DMS79 (cell line): ENCODE measurements at places on chromosomes 5 and 9.

DNA sequence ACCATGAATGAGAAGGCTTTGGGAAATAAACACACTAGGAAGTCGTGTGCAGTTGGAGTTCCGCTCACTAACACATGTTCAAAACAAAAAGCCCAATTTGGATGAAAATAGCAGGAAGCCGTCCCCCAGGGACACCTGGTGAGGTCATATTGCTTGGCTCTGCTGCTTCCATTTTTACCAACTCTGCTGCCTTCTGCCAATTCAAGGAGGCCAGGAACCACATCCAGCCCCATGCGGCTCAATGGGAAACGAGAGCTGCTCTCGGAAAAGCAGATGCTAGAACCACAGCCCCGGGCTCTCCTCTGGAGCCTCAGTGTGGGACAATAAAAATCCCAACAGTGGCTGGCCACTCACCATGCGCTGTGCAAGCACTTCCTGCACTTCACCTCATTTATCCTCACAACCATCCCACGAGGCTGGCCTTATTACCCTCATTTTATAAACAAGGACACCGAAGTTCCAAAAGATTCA, 13.4 kb downstream of the ADAM19 start:
- DNase-seq = no peak

DNA sequence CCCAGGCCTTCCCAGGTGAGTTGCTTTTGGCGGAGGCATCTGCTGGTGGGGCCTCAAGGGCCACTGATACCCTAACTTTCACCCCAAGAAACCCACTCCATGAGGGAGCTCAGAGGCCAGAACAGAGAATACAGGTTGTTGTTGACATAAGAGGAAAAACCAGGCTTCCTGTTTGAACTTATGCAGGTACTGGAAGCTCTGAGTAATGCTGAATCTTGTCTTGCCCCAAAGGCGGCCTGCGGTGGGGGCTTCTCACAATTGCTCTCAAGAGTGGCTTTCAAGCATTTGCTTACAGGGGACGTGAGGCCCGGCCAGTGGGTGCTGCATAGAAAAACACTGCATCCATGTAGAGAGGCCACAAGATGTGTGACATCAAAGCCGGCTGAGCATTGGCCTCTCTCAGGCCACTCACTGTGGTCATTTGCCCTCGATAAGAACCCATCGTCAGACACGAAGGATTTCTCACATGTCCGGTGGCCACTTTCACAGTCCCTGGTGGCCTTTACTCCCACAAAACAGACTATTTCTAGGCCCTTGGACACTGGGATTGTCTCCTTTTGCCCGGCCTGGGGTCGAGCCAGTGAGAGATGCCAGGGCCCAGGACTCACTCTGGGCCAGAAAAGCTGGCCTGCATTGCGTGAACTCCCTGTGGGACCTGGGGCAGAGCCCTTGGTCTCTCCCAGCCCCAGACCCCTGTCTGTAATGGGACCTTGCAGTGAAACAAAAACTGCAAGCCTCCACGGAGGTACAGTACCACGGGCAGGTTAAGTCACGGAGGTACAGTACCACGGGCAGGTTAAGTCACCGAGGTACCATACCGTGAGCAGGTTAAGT, 34.5 kb upstream of the TCF7 start:
- no peak for DNase-seq

DNA sequence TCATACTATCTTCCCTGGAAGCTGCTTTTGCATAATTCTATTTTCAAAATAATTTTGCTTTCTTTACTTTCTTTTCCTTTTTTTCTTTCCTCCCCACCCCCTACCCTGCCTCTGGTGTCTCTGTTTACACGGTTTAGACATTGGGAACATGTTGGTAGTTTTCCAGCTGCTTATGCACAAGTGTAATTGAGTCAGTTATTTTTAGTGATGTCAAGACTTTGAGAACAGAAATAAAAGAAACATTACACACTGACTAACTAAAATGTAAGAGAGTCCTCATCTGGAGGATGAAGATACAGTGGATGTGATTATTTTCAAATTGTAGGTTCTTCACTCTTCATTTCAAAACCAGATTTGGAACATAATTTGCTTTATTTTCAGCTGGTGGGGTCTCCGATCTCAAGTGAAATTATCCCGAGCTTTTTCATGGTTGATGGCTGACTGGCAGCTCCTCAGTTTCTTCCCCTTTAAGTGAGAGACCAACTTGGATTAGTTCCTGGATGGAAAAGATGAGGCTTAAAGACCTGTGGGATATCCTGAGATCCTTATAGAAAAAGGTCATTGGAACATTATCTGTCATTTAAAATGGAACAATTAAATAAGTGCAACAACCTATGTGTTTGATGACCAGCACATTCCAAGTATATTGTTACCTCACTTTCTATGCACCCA, 154.4 kb upstream of the ZNF462 start:
- DNase-seq = no peak

- DNase-seq = no peak
Observed at GRCh38 chr9:117395151-117395650, 19.7 kb downstream of the ASTN2 start.

DNA sequence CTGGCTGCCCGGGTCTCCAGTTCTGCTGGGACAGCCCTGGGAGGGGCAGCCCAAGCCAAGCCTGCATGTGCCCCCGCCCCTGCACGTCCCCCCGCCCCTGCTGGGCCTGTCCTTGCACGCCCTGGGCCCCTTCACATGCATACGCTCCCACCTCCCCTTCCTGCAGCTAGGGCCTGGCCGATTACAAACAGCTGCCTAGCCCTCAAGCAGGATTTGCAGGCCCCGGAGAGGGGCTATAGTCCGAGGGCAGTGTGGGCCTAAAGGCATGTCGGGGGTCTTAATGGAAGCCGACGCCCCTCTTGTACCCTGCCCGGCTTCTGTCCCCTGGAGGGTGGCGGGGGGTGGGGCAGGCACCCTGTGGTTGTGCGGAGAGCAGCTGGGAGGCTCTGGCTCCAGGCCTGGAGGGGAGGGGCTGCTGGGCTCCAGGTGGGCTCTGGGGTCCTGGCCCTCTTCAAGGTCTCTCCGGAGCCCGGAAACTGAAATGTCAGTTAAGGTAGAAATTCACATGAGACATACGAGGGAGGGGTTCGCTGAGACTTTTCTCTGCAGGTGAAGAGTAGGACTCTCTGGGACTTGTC, 16.9 kb downstream of the COL5A1 start:
- DNase-seq = no peak

DNA sequence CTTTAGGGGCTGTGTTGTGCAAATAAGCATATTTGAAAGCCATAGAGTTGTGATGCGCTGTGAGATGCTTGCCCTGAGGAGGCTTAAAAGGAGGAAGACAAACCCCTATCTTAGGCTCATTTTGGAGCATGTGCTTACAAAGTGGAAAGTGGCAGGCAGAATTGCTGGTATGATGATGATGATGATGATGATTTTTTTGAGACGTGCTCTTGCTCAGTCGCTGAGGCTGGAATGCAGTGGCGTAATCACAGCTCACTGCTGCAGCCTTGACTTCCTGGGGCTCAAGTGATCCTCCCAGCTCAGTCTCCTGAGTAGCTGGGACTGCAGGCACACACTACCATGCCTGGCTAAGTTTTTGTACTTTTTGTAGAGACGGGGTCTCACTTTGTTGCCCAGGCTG, 1.7 kb downstream of the CNOT8 start:
- no peak for DNase-seq

DNA sequence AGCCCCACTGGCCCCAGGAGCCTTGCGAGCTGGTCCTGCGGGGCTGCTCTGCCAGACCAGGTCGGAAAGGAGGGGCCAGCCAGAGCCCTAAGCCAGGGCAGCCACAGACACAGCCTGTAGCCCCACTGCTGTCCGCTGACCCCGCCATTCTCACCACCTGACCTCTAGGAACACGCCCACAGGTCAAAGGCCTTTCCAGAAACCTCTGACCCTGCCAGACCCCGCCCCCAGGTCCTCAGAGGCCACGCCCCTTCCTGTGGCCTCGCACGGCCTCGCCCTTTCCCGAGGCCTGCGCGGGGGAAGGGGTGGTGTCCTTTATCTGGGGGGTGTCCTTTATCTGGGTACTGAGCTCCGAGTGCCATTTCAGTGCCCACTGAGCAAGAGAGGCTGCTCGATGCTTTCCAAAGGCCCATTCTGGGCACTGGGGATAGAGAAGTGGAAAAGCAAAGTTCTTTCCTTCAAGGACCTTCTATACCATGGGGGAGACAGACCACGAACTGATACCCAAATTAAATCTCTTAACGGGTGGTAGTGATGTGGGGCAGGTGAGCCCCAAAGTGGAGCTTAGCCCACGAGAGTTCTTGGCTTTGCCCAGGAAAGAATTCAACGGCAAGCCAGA, 46.5 kb downstream of the P4HA2 start:
- DNase-seq = no peak

- no peak for DNase-seq
Observed at GRCh38 chr5:172689801-172690200, 48.7 kb downstream of the NEURL1B start.

DNA sequence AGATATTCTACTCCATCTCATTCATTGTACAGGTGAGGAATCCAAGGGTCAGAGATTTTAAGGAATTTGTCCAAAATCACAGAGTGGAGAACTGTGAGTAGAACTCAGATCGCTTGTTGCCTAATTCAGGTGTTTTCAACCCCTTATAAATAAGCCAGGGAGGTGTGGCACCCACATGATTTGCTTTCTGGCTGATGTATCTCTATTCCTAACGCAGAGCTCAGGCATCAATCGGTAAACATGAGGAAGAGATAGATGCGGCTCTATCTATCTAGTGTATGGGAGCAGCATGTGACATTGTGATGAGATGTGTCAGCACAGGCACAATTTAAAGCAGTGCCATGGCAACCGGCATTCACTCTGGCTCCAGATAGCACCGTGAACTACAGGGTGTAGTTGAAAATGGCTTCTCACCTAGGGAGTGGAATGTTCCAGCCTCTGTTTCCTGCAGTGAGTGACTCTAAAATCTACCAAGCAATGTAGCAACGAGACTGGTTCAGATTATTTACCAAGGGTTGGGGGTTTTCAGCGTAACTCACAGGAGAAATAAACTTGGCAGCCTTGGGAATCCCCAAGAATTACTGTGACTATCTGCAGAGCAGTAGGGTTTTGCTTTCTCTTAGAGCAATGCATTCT, 53.4 kb upstream of the SUB1 start:
- DNase-seq = no peak

- DNase-seq = no peak
Observed at GRCh38 chr5:140311011-140311467, 8.1 kb upstream of the PFDN1 start.

- DNase-seq = no peak
Observed at GRCh38 chr9:107914151-107914550, 424.6 kb upstream of the KLF4 start.
